Bronchial epithelial cell (primary cell): ENCODE measurements at places on chromosomes 4 and X.

- peak; percentile 99 for DNase-seq
Measured at GRCh38 chr4:142408003-142408441, 438.1 kb downstream of the INPP4B start.

GRCh38 chr4:184860018-184860779 is 34.4 kb upstream of the ACSL1 start:
- DNase-seq, result no peak

DNA sequence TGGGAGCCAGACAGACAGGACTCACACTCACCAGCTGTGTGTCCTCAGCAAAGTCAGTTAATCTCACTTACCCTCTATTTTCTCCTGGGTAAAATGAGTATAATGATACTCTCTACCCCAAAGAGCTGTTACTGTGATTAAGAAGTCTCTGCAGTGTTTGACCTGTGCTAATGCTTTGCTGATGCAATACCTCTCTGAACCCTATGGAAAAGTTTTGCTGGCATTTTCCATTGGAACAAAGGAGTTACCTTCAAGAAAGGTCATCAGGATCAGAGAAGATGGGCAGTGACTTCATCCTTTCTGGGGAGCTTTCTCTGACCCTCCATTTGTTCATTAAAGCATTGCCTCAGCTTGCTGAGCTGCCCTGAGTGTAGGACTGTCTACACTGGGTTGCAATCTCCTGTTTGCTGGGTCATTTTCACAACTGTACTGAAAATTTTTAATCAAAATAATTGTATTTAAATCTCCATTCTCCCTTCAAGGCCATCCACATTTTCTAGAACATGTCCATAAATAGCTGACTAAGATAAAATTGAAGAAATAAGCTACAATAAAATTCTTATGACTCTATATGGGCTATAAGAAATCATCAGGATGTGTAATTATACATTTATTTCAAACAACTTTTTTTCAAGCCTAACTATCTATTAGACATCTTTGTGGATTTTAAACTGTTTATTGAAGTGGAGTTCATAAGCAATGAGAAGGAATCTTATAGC is 272.8 kb upstream of the CPEB2 start:
- DNase-seq, result no peak

GRCh38 chr4:16860516-16860915 is 37.9 kb downstream of the LDB2 start:
- peak; percentile 10 for DNase-seq

DNA sequence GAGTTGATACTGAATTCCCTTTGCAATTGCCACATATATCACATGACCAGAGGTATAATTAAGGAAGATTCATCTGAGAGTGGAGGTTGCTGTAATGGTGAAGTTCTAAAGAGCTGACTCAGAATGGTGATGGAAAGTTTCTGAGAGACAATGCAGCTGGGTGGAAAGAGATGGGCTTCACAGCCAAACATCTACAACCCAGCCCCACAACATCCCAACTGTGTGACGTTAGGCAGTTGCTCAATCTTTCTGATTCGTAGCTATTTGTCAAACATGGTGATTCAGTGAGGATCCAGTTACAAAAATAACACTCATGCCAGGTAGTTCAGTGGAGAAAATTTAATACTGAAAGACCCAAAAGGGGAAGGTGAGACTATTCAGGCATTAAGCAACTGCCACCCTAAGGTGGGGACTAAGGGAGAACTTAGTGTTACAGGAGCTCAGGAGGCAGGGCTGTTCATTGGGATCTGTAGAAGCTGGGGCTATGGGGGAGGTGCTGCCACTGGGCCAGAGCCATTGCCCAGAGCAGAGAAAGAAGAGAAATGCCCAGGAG is 6.9 kb upstream of the AFF1 start:
- DNase-seq, result peak; percentile 100

DNA sequence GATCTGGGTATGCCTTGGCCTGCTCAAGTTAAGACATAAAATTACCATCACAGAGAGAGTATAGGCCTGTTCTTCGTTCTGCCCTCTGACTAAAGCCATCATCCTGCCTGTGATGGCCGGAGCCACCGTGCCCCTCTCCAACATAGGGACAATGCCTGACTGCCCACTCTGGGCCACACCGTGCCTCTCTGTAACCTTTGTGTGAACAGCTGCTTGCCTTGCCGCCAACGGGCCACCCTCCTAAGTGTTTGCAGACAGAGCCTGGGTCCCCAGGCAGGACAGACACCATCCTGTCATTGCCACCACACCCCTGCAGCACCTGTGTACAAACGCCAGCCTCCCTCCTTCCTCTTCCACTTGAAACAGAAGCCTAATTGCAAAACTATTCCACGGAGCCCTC is 298.7 kb upstream of the TENM3 start:
- no peak for DNase-seq

DNA sequence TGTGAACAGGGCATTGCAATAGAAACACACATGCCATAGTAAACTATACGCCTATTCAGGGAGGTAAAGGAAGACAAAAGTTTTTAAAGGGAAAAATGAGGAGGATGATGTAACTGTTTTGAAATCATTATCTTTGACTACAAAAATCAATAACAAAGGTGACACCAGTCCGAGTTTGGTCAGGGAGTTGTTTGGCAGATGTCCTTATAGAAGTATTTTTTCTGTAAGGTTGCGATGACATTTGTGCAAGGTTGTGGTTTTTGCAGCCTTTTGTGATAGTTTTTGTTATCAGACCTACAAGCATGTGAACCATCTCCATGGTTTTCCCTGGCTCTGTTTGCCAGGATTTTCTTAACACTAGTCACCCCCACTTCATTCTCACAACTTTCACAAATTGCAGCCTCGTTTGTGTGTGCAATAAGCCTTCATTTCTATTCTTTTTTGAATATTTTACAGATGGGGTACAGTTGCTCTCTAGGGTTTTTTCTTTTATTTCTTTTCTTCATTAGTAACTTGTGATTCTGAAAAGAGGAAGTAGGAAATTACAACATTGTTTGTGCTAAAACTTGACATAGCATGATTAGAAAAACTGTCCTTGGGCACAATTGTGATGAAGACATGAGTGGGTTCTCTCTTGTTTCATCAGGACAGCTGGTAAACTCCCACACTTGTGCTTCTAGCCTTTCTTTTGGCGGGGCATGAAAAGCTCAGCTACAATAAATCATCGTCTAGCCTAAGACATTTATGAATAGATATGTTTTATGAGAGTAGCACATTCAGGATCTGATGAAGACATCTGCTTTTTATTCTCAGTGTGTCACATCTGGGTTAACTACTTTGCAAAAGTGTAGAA is 60.2 kb upstream of the PNPLA4 start:
- peak; percentile 47 for DNase-seq

DNA sequence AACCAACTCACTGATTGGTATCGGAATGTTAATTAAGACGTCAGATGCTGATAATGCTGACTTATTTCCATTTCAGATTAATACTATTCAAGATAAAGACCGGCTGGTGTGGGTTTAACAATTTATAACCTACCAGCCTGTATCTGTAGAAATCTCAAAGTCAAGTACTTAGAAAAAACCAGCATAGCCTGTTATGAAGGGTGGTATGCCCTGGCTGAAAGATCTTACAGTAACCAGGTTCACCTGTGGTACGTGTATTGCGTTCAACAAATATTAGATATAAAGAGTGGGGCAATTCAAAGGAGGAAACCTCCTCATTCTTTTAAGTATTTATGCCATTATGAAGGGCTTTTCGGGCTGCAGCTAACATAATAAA is 240.8 kb upstream of the ANXA3 start:
- DNase-seq, result no peak

DNA sequence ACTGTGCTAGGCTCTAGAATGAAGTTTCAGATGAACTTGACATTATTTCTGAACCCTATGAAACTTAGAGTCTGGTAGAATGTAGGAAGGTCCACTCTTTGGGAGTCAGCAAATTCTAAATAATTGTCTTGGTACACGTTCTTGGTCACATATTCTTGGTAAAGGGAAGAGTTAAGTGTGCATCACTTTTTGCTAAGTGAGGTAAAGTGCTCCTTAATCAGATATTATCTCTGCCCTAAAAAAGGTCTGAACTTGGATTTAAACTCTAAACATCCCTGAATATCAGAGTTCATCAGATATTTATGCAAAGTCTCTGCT is 7.2 kb downstream of the OCIAD2 start:
- DNase-seq, result no peak

- DNase-seq, result no peak
Measured at GRCh38 chr4:18815081-18815778, 793.7 kb upstream of the LCORL start.

DNA sequence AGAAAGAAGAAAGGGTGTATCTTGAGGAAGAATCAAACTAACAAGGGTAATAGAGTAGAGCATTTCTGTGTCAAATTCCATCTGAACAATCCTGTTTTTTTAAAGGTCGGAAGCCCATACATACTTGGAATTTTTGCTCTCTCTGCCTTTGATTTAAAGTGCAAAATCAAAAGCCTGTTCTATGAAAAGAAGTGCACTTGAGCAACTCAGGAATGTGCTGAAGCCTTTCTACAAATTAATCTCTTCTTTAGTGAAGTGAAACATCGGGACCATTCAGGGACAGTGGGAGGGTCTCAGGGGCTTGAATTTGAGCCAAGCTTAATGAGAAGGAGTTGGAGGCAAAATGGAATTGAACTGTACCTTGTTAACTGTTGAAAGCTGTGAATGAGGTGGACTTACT is 1008.5 kb upstream of the LCORL start:
- no peak for DNase-seq

GRCh38 chrX:39642071-39642470 is 455.7 kb downstream of the BCOR start:
- no peak for DNase-seq

DNA sequence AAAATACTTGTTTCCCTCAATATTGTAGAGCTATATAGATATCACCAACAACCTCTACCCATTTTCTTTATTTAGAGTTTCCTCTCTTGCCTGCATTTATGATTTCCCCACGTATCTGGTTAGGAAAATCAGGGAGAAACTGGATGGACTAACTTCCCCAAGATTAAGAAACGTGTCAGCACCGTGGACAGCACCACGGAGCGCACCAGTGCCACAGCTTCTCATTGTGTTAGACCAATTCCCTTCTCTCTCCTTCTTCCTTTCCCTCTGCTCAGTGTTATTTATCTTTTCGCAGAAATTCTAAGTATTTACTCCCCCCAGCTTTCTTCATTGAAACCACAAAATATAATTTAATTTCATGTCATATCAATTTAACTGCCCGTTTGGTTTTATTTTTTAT is 568.6 kb upstream of the BOD1L1 start:
- peak; percentile 43 for DNase-seq

DNA sequence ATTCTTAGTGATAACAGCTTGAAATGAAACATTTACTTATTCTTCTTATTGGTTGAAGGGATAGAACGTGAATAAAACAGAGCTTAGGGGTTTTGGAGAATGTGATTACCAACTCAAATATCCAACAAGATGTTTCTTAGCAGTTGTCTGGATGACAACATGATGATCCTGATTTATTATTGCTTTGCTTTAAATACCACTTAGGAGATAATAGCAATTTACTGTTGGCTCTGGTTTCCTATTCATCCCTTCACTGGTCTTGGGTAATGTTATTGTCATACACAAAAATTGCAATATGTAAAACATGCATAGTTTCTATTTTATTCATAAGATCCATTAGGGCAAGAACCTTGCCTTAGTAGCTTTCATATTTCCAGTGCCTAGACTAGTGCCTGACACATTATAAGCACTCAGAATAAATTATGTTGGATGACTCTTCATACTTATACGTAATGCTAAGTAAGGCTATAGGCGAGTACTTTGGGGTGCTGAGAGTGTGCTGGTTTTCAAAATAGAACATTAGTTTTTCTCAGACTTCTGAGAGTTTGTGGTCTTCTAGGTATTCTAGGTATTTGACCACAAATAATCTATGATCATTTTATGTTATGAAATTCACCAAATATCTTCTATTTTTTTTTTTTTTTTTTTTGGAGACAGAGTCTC is 58.6 kb upstream of the PGRMC2 start:
- DNase-seq, result no peak

DNA sequence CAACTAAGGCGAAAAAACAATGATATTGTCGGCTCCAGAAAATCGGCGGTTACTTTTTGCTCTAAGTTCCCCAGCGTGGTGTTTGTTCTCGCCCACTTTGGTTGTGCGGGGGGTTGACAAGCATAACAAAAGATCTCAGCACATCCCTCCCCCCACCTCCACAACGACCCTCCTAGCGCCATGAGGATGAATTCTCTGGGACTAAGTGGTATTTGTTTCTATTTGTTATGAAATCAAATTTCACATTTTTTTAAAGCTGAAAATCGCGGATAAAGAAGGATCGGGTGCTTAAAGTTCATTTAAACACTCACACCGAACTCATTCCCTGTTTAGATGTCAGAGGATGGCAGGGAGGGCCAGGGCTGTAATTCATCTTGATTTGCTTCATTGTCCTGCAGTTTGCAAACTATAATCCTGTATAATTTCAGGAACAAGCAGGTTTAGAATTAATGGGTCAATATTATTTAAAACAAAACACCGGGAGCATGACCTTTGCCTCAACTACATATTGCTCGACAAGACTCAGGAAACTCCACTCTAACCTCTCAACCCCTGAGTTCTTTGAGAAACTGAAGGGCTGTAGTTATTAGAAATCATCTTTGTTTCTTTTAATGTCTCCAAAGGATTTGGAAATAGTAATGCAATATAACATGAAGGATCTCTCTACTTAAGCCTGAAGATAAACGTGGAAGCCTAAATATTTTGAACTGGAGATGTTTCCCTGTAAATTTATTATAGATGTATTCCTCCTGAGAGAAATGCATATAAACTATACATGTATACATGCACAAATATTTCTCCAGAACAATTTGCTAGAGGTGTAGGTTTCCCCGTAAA is 6.4 kb downstream of the PITX2 start:
- DNase-seq, result no peak

- peak; percentile 41 for DNase-seq
Measured at GRCh38 chr4:67393699-67394281, 151.5 kb downstream of the CENPC start.

DNA sequence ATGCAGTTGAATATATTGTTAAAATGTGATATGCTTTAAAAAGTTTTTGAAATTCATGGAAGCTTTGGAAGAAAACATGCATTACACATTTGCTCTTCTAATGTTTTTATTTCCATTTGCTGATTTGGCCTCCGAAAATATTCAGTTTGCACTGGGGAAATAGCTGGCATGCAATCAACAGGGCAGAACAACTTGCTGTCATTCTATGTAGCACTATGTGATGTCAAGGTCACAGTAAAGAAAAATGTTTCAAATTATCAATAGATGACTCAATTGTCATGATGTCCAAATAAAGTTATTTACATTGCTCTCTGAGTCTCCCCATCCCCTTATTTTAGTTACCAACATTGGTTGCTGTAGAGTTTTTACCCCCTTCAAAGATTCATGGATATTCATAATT is 119.2 kb downstream of the TLL1 start:
- no peak for DNase-seq
